ENCODE measurements at places on chromosomes 5 and 9.

DNA sequence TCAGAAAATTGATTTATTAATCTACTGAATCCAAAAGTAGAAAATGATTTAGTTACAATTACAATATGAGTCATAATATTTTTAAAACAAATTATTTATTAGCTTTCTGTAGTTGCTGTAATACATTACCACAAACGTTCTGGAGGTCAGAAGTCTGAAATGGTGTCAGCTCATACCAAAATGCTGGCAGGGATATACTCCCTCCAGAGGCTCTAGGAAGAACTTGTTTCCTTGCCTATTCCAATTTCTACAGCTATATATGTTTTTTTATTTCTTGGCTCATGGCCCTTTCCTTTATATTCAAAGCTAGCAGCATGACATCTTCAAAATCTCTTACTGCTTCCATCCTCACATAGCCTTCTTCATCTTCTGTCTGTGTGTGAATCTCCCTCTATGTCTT is 667.9 kb upstream of the ITGA1 start:
- no peak for DNase-seq

GRCh38 chr9:89679016-89679415 is 74.2 kb downstream of the GADD45G start:
- DNase-seq: no peak

DNA sequence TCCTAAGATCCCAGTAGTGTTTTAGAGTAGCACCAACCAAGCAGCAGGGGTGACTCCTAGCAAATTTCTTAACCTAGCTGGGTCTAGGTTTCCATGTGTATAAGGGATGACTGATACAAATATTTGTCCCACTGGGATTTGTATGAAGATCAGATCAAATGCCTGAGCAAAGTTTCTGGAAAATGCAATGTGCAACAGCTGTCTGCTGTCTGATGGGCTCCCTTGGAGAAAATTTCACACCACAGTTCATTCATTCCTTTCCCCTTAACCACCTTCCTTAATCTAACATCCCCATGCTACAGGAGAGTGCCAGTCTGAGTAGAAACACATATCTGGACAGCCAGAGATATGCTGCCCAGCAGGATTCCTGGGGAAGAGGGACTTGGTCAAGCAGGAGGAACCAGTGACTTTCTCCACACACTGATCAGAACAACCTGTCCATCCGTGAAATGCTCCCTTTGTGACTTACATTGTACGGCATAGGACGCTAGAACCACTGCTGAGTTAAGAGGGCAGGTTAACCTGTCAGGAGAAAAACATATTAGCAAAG is 53.3 kb downstream of the PTPN3 start:
- DNase-seq: no peak

GRCh38 chr5:395156-395920 is 47.6 kb upstream of the EXOC3 start:
- DNase-seq: no peak

DNA sequence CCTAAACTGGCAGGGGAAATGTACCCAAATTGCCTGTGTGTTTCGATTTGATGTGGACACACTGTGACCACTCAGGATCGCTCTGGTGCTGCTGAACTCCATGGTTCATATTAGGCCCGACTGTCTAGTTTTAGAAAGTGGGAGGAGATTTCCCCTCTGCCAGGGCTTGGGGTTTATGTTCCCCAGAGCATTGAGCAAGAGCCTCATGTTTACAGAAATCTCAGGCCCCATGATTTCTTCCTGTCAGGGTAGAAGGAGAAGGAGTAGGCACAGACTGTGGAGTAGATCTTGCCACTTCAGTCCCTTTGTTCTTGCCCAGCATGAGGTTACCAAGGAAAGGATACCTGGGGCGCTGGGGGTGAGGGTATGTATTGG is 40.8 kb upstream of the GLRX start:
- DNase-seq: no peak

DNA sequence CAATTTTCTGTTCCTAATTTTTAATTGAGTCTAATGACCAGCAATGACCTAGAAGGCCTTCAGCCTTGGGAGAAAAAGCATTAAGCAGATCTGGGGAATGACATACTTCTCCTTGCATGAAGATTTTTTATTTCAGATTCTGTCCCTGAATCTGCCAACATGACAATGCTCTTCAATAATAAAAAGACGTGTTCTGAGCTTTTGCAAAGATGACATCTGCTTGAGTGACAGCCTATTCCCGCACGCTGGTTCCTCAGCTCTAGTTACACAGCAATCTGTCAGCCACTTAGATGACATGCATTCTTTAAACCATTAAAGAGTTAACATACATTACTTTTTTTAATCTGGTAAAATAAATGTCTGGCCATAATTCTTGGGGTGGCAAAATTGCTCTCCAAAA is 129.3 kb upstream of the CDH6 start:
- no peak for DNase-seq

GRCh38 chr9:136705564-136705963 is 6.8 kb upstream of the DIPK1B start:
- DNase-seq: no peak

GRCh38 chr5:167934551-167934971 is 356.9 kb upstream of the WWC1 start:
- no peak for DNase-seq

DNA sequence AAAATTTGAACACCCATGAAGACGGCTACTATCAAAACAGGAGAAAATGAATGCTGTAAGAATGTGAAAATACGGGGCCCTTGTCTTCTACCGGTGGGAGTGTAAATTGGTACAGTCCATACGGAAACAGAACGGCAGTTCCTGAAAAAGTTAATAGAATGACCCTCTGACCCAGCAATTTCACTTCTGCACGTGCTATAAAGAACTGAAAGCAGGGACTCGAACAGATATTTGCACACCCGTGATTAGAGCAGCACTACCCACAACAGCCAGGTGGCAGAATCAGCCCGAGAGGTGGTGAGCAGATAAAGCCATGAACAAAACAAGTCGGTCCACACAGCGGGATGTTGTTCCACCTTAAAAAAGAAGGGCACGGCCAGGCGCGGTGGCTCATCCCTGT is 22.6 kb upstream of the SLC12A7 start:
- no peak for DNase-seq

DNA sequence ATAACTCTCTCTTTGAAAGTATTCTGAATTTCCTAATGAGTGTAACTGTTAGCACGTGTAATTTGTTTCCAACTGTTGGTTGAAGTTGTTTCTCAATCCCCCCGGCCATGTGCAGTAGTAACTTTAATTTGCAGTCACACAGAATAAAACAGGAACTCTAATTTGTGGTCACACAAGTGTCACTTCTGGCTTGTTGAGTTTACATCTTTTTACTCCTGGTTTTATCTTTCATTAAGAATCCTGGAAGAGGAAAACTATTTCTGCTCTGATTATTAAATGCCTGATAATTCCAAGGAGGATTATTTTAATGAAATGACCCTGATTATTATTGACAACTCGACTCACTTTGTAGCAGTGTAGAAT is 1.2 kb downstream of the SCAMP1 start:
- no peak for DNase-seq

- DNase-seq: no peak
Observed at GRCh38 chr5:125154301-125155110, 408.1 kb upstream of the ZNF608 start.

GRCh38 chr9:107711542-107711941 is 222.0 kb upstream of the KLF4 start:
- no peak for DNase-seq

GRCh38 chr5:143057580-143057999 is 287.4 kb downstream of the ARHGAP26 start:
- DNase-seq: no peak

DNA sequence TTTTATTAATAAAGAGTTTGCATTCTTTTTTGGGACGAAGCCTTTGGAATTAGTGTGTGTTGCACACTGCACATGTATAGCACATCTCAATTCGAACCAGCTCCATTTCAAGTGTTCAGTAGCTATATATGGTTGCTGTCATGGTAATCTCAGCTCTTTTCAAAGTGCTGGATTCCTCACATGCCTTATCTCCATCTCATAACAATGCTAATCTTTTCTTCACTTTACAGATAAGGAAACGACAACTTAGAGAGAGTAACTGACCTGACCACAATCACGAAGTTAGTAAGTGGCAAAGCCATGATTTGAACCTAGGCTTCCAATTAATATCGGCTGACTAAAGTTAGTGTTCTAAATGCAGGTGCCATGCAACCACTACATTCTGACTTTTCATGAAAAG is 204.8 kb upstream of the RASEF start:
- DNase-seq: no peak

- DNase-seq: no peak
Observed at GRCh38 chr9:80605129-80605528, 1033.4 kb downstream of the TLE4 start.

DNA sequence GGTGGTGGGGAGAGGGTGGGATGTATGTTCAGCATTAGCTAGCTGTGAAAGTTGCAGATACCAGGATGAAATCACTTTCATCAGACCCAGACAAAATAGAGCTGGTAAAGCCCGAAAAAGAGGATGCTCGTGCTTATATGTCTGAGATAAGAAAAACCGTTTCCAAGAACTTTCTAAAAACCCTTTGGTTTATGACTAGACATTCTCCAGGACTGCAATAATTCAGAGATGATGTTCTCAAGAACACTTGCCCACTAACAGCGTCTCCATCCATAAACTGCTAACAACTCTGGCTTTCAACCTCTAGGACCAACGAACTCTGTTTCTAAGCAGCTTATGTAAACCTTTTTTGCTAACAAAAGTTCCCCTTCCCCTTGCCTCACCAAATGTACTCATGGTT is 8.4 kb upstream of the AMACR start:
- no peak for DNase-seq

Measured in activated effector memory CD4-positive, alpha-beta T cell treated with Interleukin-2 at 50 U/mL for 16 hours (primary cell).